Sciatic nerve (tissue), 2 donors: ENCODE measurements at places on chromosomes 2 and 18. TPM values are rescaled to one million over a fixed set of nuclear protein-coding genes. Genes with fewer than 3 reads are reported as not detected.

GRCh38 chr18:71116535-71116934 lies 827.7 kb downstream of the SOCS6 start:
- no peak for DNase-seq

DNA sequence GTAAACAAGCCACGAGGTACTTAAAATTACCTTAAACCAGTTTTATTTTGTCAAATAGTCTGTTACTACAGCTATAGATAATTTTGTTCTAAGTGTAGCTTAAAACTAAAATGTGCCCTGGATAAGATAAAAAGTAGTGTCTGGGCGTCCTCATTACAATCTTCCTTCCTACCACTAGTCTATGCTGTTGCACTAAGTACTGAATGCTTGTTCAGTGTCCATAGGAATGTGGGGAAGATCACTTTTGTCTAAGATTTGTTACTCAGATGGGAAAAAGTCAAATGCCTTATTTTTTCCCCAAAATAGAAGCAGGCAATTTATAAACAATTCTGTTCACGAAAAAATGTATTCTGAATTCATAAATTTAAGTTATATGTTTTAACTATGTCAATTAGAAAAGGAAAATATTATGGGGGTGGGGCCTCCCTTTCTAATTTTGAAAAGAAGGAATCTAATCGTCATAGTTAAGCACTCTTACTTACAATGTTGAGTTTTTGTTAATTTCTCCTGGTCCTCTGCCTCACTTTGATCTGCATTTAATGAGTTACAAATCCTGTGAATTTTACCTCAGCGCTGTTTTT lies 140.4 kb upstream of the VRK2 start:
- no peak for DNase-seq

- DNase-seq: no peak
Observed at GRCh38 chr2:18402-19271, 27.7 kb downstream of the FAM110C start.

GRCh38 chr2:143679617-143680016 lies 550.4 kb downstream of the ARHGAP15 start:
- DNase-seq: no peak

DNA sequence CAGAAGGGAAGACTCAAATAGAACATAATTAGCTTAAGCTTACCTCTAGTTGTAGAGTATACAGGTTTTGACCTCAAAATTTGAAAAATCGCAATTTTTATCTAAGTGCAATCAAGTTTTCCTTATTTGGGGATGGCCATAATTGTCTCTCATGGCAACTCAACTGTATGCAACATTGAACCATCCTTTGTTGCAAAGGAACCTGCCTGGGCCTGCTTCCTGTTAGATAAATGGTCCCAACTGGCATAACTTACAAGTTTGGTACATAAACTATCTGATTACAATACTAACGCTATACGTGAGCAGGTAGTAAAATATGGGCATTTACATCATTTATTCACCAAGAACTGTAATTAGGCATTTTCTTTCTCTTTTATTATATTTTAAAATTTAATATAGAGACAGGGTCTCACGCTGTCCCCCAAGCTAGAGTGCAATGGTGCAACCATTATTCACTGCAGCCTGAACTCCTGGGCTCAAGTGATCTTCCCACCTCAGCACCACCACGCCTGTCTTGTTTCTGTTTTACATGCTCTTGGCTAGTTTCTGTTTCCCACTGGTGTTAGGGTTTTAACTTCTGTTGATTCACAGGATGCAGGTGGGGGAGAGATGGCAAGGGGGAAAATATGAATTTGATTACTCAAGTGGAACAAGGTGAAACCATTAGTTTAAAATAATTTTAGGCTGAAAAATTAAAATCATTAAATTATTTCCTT lies 55.3 kb upstream of the B3GNT2 start:
- no peak for DNase-seq

- DNase-seq: no peak
Observed at GRCh38 chr2:138572318-138572717, 70.7 kb downstream of the SPOPL start.

GRCh38 chr2:203804070-203804469 lies 63.5 kb upstream of the CTLA4 start:
- peak; percentile 62 for DNase-seq

- DNase-seq: no peak
Observed at GRCh38 chr2:182167882-182168281, 182.2 kb downstream of the PPP1R1C start.

GRCh38 chr2:200863782-200864175 lies 679 bp downstream of the CLK1 start:
- no peak for DNase-seq

- DNase-seq: no peak
Observed at GRCh38 chr2:36416370-36417165, 61.0 kb downstream of the CRIM1 start.

DNA sequence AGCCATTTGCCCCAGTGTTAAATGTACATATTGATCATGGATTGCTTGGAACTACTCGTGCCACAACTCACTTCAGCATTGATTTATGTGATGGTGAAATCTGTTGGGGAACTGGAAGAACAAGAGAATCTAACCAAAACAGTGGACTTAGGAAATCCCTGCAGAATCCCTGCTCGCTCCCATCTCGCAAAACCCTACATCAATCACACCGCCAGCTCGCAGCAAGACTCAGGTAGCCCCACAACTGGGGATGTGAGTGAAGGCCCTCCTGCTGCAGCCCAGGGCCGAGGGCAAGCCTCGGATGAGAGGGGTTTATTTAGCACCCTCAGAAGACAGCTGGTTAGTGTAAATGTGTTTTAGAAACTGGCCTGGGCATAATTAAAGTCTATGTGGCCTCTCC lies 171.6 kb downstream of the ANAPC1 start:
- no peak for DNase-seq

GRCh38 chr2:205323929-205324328 lies 358.4 kb upstream of the NRP2 start:
- DNase-seq: no peak

DNA sequence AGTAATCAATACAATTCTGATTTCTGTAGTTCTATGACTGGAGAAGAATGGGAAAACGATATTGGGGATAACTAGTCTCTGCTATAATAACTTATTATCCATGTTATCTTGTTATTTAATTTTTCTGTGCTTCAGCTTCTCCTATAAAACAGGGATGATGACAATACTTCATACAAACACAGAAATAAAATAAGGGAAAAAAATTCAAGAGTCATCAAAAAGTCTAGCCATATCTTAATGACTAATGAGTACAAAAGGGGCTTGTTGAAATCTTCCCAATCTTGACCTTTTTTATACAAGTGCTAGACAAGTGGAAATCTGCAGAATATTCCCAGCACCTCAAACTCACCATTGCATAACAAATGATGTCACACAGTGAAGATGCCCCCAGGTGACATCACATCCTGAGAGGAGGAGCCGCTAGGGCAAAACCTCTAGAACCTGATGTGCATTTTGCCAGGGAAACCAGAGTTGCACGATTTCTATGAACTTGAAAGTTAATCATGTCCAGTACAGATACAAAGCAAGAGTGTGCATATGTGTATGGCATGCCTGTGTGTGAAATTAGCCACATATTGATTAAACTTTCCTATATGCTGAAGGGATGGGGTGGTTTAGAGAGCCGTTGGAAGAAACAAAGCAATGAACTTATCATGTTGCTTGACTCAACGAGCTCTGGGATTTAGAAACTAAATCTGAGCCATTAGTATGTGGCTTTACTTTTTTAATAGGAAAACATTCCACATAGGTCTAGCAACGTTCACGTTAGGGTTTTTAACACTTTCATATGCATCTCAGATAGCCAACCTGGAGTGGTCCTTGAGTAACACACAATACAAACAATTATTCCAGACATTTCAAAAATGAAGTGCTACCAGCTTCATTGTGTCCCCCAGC lies 278.9 kb downstream of the SLC4A3 start:
- DNase-seq: no peak

Gene MTA3
- total RNA-seq: 59.6 TPM

Gene MEIS1
- 18.0 TPM for total RNA-seq

Gene CXCR1
- 4.9 TPM for total RNA-seq
